ENCODE measurements at places on chromosomes 13 and 19. TPM values are rescaled to one million over a fixed set of nuclear protein-coding genes. Genes with fewer than 3 reads are reported as not detected.

ERCC1 gene
- 63.6 TPM for total RNA-seq

DNA sequence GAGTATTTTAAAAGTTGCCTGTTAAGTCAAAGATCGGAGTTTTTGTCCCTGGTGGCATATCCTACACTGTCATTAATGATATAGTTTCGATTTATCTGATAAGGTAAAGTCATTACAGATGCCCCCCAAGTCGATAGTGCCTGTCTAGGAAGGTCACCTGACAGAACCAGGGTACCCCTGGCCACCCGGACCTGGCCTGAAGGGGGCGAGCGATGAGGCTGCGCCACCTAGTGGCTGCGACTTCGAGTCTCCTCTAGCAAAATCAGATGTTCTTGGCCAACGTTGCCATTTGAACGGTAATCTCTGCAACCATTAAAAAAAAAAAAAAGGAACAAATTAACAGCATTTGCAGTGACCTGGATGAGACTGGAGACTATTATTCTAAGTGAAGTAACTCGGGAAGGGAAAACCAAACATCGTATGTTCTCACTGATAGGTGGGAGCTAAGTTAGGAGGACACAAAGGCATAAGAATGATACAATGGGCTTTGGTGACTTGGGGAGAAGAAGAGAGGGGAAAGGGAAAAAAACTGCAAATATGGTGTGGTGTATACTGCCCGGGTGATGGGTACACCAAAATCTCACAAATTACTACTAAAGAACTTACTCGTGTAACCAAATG is 565.1 kb downstream of the LIG4 start:
- peak; percentile 92 for DNase-seq

GRCh38 chr13:40192452-40192851 is 474.0 kb downstream of the FOXO1 start:
- DNase-seq = no peak

DNA sequence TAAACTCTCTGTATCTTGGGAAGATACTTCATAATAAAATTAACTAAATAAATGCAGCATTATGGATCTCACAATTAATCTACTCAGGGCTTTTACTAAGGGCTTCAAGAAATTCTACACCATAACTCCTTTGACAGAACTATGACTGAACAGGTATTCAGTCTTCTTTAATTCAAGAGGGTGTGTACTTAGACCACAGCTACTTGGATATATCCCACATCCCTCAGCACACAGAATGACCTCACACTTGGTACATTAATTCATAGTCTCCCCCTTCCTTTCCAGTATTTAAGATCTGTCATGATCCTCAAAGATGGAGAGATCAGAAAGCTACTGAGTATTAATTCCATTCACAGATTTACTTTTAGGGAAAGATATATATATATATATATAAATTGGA is 11.6 kb downstream of the DIAPH3 start:
- no peak for DNase-seq

GRCh38 chr13:91745967-91746366 is 347.5 kb downstream of the GPC5 start:
- DNase-seq = no peak

APC2 gene
- 0.80 TPM for total RNA-seq

ARGLU1 gene
- 80.0 TPM for total RNA-seq

GRCh38 chr13:98144801-98145350 is 2.0 kb downstream of the FARP1 start:
- DNase-seq = peak; percentile 80

CGB8 gene
- total RNA-seq = not detected

DNA sequence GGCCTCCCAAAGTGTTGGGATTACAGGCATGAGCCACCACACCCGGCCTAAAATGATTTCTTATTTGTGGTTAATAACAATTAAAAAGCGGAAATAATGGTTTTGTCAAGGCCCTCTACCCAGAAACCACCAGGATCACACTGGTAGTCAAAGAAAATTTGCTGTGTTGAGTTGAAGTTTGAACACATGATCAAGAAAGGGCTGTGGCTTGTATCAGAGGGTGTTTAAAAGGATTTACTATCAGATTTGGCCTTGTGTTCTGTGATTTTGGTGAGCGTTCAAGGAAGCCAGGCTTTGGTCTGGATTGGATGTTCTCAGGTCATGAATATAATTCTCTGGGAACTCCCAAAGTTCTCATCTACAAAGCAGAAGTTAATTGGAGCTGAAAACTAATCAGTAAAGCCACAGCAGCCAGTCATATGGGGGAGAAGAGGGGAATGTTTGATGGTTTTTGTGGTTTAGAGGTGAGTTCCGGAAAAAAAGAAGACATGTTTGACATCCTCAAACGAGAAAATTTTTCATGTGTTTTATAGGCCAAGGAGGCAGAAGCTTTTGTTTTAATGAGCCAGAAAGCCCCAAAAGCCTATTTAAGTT is 10.6 kb upstream of the ZNF556 start:
- no peak for DNase-seq

DNA sequence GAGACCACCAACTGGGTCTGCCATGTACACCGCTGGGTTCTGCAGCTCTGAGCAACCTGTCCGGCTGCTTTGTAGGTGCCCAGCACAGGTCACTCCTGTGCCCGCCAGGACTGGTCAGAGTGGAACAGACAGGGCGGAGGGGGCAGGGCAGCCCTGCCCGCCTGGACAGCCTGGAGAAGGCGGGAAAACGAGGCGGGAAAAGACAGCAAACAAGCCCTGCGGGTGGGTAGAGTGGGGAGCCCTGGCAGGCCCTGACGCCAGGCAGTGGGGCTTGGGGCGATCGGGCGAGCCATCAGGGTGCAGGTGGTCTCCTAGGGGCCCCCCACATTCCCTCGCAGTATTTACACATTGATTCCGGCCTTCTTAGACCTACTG is 533 bp upstream of the UHRF1 start:
- DNase-seq = peak; percentile 69

SYMPK gene
- 119 TPM for total RNA-seq

DNA sequence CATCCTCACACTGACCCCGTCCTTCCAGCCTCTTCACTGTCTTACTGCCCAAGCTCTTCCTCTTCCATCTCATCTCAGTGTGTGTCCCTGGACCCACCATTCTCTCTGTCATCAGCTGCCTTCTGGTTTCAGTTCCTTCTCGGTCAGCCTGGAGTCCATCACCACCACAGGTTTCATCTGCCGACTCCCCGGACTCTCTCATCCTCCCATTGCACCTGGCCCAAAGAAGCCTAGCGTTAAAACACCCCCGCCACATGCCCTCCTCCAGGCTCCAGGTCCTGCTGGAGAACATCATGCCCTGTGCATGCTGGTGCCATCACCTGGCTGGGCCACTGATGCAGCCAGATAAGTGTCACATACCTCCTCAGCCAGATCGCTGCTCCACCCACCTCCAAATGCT is 122.1 kb upstream of the GPR12 start:
- no peak for DNase-seq

DNA sequence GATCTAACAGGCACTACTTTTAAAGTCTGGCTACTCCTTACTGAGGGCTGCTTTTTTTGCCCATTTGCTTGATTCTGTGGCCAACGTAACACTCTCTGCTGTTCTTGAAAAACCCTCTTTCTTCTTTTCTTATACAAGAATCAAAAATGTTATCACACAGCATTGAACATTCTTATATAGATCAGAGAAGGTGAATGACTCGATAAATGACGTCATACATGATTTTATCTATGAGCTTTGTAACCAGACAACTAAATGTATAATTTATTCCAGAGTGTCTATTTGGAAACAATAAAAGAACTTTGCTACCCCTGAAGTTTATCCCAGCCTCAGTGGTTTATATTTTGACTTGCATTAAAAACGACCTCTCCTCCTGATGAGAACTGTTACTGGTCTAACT is 12.4 kb downstream of the RFX2 start:
- DNase-seq = no peak

Data from endodermal cell (in vitro differentiated cells).